ENCODE measurements at places on chromosomes 5 and 9.

- H3K4me3 ChIP-seq: no peak overlapping the region
These were observed 110.3 kb upstream of the NFIB start for GRCh38 chr9:14424289-14424688.

- no peak overlapping the region for H3K4me3 ChIP-seq
- H3K27ac ChIP-seq: no peak overlapping the region
- no peaks in the 10 kb centered on the region for H3K4me1 ChIP-seq
- H3K36me3 ChIP-seq: peaks cover 11% of the 10 kb centered on the region
- no peaks in the 10 kb centered on the region for H3K27me3 ChIP-seq
- DNase-seq: no peak
These were observed 9.6 kb upstream of the ATP6V0E1 start for GRCh38 chr5:172973931-172974330.

GRCh38 chr9:34515959-34516358, 6.8 kb downstream of the ENHO start:
- no peaks in the 10 kb centered on the region for H3K4me1 ChIP-seq
- DNase-seq: no peak
- H3K27me3 ChIP-seq: no peaks in the 10 kb centered on the region
- no peaks in the 10 kb centered on the region for H3K36me3 ChIP-seq
- no peak overlapping the region for H3K27ac ChIP-seq

DNA sequence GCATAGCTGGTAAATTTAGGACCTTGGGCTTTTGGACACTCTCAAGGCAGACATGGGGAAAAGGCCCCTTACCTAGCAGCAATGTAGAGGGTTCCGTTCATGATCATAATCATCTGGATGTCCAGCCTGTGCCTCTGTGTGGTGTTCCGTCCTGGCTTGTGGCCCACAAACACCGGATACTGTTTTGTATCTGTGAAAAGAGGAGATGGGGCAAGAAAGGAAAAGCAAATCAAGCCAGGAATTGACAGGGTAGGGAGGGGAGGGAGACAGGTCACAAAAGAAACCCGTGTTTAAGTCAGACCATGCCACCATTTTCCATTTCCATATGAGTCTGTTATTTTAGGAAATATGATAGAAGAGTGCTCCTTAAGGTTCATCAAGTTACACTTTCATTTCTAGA, 72.5 kb downstream of the SEMA6A start:
- H3K4me1 ChIP-seq: no peaks in the 10 kb centered on the region
- no peak for DNase-seq
- no peak overlapping the region for H3K27ac ChIP-seq
- no peaks in the 10 kb centered on the region for H3K27me3 ChIP-seq
- H3K36me3 ChIP-seq: no peaks in the 10 kb centered on the region

DNA sequence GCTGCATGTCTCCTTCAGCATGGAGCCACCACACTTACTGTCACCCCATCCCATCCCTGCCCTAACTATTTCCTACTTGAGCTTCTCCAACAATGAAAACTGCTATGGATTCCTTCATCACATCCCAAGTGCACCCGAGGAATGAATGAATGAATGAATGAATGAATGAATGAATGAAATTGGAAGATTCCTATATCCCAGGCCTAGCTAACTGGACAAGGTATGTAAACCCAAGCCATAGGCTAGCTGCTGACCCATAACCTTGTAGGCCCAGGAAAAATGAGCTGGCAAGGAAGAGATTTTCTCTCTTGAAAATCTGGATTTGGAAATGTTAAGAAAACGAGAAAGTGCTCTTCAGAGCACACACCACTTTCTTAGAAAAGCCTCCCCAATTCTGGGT, 97.4 kb downstream of the GABBR2 start:
- H3K4me3 ChIP-seq: no peak overlapping the region
- H3K4me1 ChIP-seq: no peaks in the 10 kb centered on the region
- DNase-seq: no peak
- no peaks in the 10 kb centered on the region for H3K36me3 ChIP-seq

- no peak overlapping the region for H3K4me3 ChIP-seq
- H3K4me1 ChIP-seq: no peaks in the 10 kb centered on the region
- no peak overlapping the region for H3K27ac ChIP-seq
- H3K27me3 ChIP-seq: no peaks in the 10 kb centered on the region
- no peaks in the 10 kb centered on the region for H3K36me3 ChIP-seq
These were observed 82.9 kb downstream of the TMEM215 start for GRCh38 chr9:32866273-32866672.

DNA sequence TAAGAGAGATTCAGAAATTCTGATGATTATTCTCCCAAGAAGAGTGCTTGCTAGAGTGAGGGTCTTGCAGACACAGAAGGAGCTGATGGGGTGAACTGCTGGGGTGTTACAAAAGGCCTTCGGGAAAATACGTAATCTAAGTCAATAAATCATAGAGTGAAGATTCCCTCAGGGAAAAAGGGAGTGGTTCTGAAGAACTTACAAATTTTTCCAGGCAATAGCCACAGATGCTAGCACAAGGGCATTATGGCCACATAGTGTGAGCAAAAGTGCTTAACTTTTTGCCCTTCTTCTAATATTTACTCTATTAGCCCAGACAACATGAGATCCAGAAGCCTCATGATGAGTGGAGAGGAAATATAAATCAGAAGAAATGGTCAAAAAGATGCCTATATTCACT, 137.3 kb downstream of the TMC1 start:
- H3K27me3 ChIP-seq: no peaks in the 10 kb centered on the region
- no peak overlapping the region for H3K27ac ChIP-seq
- no peak for DNase-seq
- H3K36me3 ChIP-seq: no peaks in the 10 kb centered on the region
- H3K4me1 ChIP-seq: no peaks in the 10 kb centered on the region

GRCh38 chr9:125591245-125591644, 115.8 kb downstream of the MAPKAP1 start:
- no peaks in the 10 kb centered on the region for H3K27me3 ChIP-seq
- DNase-seq: no peak
- no peaks in the 10 kb centered on the region for H3K36me3 ChIP-seq
- H3K4me3 ChIP-seq: no peak overlapping the region

DNA sequence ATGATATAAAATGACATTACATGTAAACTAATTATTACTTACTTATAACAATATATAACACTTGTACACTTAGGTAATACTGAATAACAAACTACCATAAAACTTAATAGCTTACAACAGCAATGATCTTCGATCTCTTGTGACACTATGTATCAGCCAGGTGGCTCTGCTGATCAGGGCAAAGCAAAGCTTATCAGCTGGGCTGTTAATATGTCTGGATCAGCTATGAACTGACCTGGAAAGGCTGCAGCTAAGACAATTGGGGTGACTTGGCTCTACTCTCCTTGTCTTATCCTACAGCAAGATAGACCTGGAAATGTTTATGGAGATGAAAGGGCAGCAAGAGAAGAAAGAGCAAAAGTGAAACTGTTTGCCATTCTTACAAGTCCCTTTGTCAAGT, 511.3 kb downstream of the TLR4 start:
- no peaks in the 10 kb centered on the region for H3K27me3 ChIP-seq
- H3K4me1 ChIP-seq: no peaks in the 10 kb centered on the region
- no peak overlapping the region for H3K27ac ChIP-seq
- no peak overlapping the region for H3K4me3 ChIP-seq

- no peak overlapping the region for H3K4me3 ChIP-seq
- H3K27ac ChIP-seq: no peak overlapping the region
- H3K36me3 ChIP-seq: no peaks in the 10 kb centered on the region
- no peak for DNase-seq
- H3K4me1 ChIP-seq: no peaks in the 10 kb centered on the region
These were observed 35.1 kb downstream of the KCNIP1 start for GRCh38 chr5:170538696-170539586.

GRCh38 chr9:71858102-71858798, 52.7 kb downstream of the ABHD17B start:
- no peak overlapping the region for H3K4me3 ChIP-seq
- H3K36me3 ChIP-seq: no peaks in the 10 kb centered on the region
- DNase-seq: no peak
- no peaks in the 10 kb centered on the region for H3K27me3 ChIP-seq
- no peak overlapping the region for H3K27ac ChIP-seq
- no peaks in the 10 kb centered on the region for H3K4me1 ChIP-seq

GRCh38 chr5:111854186-111854585, 97.2 kb upstream of the NREP start:
- no peak for DNase-seq
- no peak overlapping the region for H3K27ac ChIP-seq

- H3K27me3 ChIP-seq: no peaks in the 10 kb centered on the region
- no peak overlapping the region for H3K4me3 ChIP-seq
- H3K36me3 ChIP-seq: peaks cover 13% of the 10 kb centered on the region
- DNase-seq: no peak
- peaks cover 20% of the 10 kb centered on the region for H3K4me1 ChIP-seq
- H3K27ac ChIP-seq: peak overlapping the region; percentile 14
These were observed 31.7 kb downstream of the GPR21 start for GRCh38 chr9:123065196-123065595.

GRCh38 chr9:117815948-117816347, 111.7 kb downstream of the TLR4 start:
- DNase-seq: no peak
- no peak overlapping the region for H3K4me3 ChIP-seq
- no peak overlapping the region for H3K27ac ChIP-seq
- H3K36me3 ChIP-seq: no peaks in the 10 kb centered on the region
- no peaks in the 10 kb centered on the region for H3K27me3 ChIP-seq

- no peak overlapping the region for H3K27ac ChIP-seq
- no peak overlapping the region for H3K4me3 ChIP-seq
- no peaks in the 10 kb centered on the region for H3K36me3 ChIP-seq
- DNase-seq: no peak
- peaks cover 42% of the 10 kb centered on the region for H3K4me1 ChIP-seq
These were observed 5.2 kb downstream of the CEMIP2 start for GRCh38 chr9:71762900-71763653.

GRCh38 chr5:74105126-74105780, 479.3 kb downstream of the ARHGEF28 start:
- DNase-seq: no peak
- no peak overlapping the region for H3K4me3 ChIP-seq
- no peak overlapping the region for H3K27ac ChIP-seq
- no peaks in the 10 kb centered on the region for H3K36me3 ChIP-seq

- H3K27ac ChIP-seq: no peak overlapping the region
- no peak for DNase-seq
- H3K27me3 ChIP-seq: no peaks in the 10 kb centered on the region
- no peaks in the 10 kb centered on the region for H3K4me1 ChIP-seq
These were observed 1300.5 kb upstream of the DMAC1 start for GRCh38 chr9:9100070-9100469.

GRCh38 chr9:14479163-14479560, 165.2 kb upstream of the NFIB start:
- no peaks in the 10 kb centered on the region for H3K4me1 ChIP-seq
- H3K27me3 ChIP-seq: no peaks in the 10 kb centered on the region
- no peak overlapping the region for H3K4me3 ChIP-seq
- H3K36me3 ChIP-seq: no peaks in the 10 kb centered on the region

- peaks cover 11% of the 10 kb centered on the region for H3K4me1 ChIP-seq
- H3K27ac ChIP-seq: no peak overlapping the region
- no peak for DNase-seq
- H3K36me3 ChIP-seq: no peaks in the 10 kb centered on the region
- H3K4me3 ChIP-seq: peak overlapping the region; percentile 26
These were observed 19.9 kb upstream of the IER5L start for GRCh38 chr9:129197978-129198318.

DNA sequence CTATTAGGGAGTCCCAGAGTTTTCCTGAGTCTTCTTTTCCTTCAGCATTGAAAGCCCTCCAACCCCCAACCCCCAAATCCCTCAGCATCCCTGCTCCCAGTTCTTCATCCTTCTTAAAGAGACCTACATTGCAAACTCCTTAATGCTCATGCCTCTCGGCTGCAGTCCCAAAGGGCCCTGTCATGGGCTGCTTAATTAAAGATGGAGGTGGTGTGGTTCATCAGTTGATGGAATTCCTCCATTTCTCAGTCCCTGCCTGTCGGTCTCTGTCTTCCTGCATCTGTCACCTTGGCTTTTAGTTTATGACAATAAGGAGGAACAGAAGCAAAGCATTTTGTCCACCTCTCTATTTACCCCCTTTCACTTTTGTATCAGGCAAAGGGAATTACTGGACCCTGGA, 2.0 kb downstream of the FOXI1 start:
- no peaks in the 10 kb centered on the region for H3K27me3 ChIP-seq
- no peak for DNase-seq
- no peak overlapping the region for H3K4me3 ChIP-seq

DNA sequence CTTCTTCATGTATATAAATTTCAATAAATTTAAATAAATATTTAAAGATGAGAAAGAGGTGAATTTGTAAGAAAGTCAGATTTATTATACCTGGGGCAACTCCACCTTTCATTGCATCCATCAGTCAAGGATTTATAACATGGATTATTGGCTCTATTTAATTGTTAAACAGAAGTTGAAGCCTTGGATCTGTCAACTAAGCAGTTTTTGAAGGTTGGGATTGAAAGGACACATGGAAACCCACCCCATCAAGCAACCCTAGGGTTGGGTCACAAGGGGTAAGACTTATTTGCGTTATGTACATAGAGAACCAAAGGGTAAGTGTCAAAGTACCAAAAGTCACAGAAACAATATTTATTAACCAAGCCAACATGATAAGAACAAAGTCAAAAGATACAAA, 342.5 kb downstream of the ELAVL2 start:
- H3K27ac ChIP-seq: no peak overlapping the region
- no peaks in the 10 kb centered on the region for H3K36me3 ChIP-seq
- no peak overlapping the region for H3K4me3 ChIP-seq
- H3K4me1 ChIP-seq: no peaks in the 10 kb centered on the region
- no peak for DNase-seq

DNA sequence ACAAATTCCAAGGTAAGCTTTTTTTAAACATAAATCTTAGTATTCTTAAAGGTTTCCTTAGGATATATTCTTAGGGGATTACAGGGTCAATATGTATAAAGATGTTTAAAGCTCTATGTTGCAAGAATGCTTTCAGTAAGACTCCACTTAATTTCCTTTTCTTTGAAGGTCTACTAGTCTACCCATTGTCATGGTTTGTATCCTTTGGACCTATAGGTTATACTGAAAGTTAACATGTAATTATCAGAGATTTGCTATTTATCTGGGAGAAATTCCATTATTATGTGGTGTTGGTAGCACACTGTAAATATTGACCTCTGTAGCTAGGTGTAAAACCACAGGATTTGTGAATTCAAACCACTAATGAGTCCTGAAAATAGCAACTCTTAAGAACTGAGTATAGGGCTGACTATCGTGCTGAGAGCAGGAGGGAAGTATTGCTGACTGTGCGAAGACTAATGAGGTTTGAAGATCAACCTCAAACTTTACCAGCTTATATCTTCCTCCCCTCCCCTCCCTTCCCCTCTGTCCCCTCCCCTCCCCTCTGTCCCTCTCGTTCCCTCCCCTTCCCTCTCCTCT, 85.6 kb downstream of the GADD45G start:
- H3K27ac ChIP-seq: no peak overlapping the region
- DNase-seq: no peak
- peaks cover 7% of the 10 kb centered on the region for H3K4me1 ChIP-seq
- no peak overlapping the region for H3K4me3 ChIP-seq

DNA sequence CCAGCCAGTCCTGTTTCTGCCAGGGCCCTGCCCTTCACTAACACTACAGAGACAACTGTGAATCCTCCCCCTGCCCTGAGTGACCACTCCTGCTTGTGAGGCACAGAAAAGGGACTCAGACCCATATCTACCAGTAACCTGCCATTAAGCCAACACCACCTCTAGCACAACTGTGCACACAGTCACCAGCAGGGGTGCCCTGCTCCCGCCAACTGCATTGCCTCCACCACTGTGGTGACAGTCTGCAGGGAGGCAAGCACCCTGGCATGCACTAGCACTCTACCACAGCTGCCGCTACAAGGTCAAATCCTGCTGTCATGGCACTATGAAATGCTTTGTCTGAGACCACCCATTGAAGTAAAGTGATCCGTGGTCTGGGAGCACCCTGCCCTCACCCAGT, 1028.5 kb upstream of the CDH9 start:
- no peak overlapping the region for H3K4me3 ChIP-seq
- H3K27me3 ChIP-seq: no peaks in the 10 kb centered on the region
- DNase-seq: no peak
- no peaks in the 10 kb centered on the region for H3K36me3 ChIP-seq
- no peak overlapping the region for H3K27ac ChIP-seq
